ENCODE measurements at places on chromosomes 11 and 22.

GRCh38 chr22:42169055-42169469 is 38.5 kb upstream of the CYP2D6 start:
- peak; percentile 84 for DNase-seq

GRCh38 chr11:112128483-112129121 is 35.3 kb downstream of the IL18 start:
- peak; percentile 64 for DNase-seq

GRCh38 chr11:27319072-27319471 is 43.9 kb downstream of the CCDC34 start:
- no peak for DNase-seq

DNA sequence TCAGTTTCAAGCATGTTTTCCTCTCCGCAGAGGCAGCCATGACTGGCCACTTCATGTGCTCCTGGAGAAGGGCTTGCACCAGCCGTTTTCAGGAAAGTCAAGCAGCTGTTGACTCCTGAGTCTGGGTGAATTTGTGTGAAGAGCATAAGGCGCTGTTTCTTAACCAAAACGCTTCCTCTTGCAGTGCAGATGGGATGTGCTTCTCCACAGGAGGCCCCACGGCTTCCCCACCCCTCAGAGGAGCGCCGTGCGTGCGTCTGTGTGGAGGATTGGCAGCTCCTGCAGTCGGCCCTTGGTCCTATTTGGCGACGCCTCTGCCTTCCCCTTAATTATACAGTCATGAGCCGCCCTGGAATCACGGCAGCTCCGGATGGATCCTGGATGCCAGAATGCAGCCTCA is 54.1 kb upstream of the B3GAT1 start:
- no peak for DNase-seq

- no peak for DNase-seq
These were observed 242.6 kb upstream of the FAT3 start for GRCh38 chr11:91981995-91982394.

GRCh38 chr22:20948989-20949388 is 18.1 kb upstream of the AIFM3 start:
- no peak for DNase-seq

All from BE2C (cell line).